ENCODE measurements at places on chromosomes 12 and 14.

- DNase-seq = no peak
Measured at GRCh38 chr12:101826766-101827368, 3.9 kb downstream of the GNPTAB start.

DNA sequence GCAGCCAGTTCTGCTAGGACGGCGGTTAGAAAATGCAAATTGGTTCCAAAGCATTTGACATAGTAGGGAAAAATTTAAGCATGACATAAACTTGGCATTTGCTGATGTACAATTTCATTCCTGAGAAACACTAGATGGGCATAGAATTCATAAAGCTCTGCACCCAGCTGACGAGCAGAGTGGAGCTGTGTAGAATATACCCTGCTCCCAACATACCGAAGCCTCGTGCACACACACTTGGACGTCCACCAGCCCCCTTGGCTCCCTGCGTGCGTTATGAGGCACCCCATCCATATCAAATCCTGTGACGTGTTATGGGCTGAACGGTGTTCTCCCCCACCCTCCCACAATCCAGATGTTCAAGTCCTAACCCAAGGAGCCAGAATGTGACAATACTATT lies 65.4 kb downstream of the CLMN start:
- DNase-seq = no peak

GRCh38 chr14:82642425-82642824 lies 1108.8 kb upstream of the SEL1L start:
- no peak for DNase-seq

GRCh38 chr14:92108345-92109254 lies 2.2 kb upstream of the ATXN3 start:
- no peak for DNase-seq

GRCh38 chr14:59159169-59159568 lies 29.3 kb upstream of the DAAM1 start:
- DNase-seq = no peak

- no peak for DNase-seq
Measured at GRCh38 chr12:105947906-105948305, 190.8 kb downstream of the NUAK1 start.

DNA sequence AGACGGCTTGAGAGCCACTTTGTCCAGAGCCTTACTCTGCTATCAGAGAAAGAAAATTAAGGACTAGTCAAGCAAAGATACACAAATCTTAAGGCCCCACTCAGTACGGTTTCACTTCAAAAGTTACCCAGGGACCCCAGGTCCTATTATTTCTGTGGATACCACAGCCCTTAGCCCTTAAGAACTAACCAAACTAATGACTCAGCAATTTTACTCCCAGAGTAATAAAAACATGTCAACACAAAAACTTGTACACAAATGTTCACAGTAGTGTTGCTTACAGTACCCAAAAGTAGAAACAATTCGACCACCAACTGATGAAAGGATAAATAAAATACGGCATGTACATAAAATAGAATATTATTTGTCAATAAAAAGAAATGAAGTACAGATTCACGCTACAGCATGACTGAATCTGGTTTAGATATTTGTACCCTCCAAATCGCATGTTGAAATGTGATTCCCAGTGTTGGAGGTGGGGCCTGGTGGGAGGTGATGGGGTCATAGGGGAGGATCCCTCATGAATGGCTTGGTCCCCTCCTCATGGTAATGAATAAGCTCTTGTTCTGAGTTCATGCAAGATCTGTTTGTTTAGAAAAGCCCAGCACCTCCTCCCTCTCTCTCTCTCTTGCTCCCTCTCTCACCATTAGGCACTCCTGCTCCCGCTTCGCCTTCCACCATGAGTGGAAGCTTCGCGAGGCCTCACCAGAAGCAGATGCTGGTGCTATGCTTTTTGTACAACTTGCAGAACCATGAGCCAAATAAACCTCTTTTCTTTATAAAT lies 30.5 kb downstream of the AREL1 start:
- DNase-seq = no peak

- DNase-seq = no peak
Measured at GRCh38 chr14:96051231-96051630, 12.1 kb downstream of the C14orf132 start.

GRCh38 chr12:49863946-49864797 lies 21.3 kb upstream of the BCDIN3D start:
- DNase-seq = no peak

GRCh38 chr14:24151404-24152080 lies 4.2 kb downstream of the RNF31 start:
- no peak for DNase-seq

GRCh38 chr12:45257185-45257930 lies 41.5 kb downstream of the ANO6 start:
- DNase-seq = no peak

- DNase-seq = no peak
Measured at GRCh38 chr12:118259079-118259478, 113.6 kb downstream of the TAOK3 start.

- peak; percentile 10 for DNase-seq
Measured at GRCh38 chr12:12715459-12716150, 1.6 kb upstream of the CDKN1B start.

DNA sequence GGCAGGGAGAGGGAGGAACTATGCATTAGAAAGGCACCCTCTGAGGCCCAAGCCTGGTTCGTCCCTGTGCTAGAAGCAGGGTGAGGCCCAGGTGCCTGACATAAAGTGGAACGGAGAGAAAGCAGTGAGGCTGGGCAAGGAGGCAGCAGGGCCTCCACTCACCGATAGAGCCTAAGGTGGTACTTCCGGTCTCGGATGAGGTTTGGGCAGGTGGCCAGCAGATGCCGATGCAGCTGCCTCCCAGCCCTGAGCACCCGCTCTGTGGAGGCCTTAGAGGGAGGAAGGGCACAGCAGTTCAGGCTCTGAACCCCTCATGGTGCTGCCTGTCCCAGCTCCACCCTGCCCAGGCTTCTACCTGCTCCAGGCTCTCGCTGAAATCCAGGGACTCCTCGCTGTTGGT lies 7.1 kb downstream of the RAPGEF3 start:
- no peak for DNase-seq

- DNase-seq = no peak
Measured at GRCh38 chr12:130829391-130830245, 9.4 kb downstream of the STX2 start.

DNA sequence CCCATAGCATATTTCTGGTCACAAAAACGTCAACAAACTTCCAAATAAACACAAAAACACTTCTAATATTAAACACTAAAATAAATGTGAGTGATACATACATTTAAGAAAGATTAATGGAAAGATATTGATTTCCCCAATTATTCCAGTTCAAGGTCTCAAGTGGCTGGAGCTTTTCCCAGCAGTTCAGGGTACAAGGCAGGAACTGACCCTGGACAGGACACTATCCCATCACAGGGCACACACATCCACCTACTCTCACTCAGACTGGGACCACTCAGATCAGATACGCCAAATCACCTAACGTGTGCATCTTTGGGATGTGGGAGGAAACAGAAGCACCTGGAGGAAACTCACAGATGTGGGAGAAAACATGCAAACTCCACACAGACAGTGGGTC lies 50.4 kb downstream of the GCH1 start:
- no peak for DNase-seq

- no peak for DNase-seq
Measured at GRCh38 chr12:86257134-86257533, 943 bp upstream of the MGAT4C start.

DNA sequence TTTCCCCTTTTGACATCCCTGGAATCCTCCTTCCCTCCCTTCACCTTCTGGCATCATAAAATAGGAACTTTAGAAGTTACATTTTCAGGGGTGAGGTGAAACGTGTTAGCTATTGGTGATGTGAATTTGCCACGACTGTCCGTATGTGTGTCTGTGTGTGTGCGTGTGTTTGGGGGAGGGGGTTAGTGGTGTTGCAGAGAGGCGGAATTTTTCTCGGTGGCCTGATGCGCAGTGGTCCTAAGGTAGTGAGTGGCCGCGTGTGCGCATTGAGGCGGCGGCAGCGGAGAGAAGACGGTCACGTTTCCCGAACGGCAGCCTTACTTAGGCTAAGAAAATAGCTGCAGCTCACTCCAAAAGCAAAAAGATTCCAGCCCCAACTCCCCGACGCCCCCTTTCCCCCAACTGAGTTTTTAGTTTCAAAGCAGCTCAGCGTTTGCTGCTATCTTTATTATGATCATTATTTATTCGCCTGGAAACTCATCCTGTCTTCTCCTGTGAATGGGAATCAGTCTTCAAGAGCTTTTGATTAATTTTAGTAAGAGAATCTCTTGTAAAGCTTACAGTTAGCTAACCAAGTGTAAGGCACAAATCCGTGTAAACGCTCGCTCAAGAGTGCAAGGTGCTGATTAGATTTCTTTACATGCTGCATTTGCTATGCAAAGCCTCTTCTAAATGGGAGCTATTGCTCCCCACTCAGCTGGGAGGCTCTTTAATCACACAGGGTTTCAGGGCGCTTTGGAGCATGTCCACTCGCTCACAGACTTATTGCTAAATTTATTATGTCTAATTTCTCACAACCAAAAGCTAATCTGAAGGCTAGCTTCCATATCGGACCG lies 4.7 kb downstream of the FLRT2 start:
- DNase-seq = no peak

- no peak for DNase-seq
Measured at GRCh38 chr12:11105546-11105945, 13.4 kb upstream of the TAS2R43 start.

DNA sequence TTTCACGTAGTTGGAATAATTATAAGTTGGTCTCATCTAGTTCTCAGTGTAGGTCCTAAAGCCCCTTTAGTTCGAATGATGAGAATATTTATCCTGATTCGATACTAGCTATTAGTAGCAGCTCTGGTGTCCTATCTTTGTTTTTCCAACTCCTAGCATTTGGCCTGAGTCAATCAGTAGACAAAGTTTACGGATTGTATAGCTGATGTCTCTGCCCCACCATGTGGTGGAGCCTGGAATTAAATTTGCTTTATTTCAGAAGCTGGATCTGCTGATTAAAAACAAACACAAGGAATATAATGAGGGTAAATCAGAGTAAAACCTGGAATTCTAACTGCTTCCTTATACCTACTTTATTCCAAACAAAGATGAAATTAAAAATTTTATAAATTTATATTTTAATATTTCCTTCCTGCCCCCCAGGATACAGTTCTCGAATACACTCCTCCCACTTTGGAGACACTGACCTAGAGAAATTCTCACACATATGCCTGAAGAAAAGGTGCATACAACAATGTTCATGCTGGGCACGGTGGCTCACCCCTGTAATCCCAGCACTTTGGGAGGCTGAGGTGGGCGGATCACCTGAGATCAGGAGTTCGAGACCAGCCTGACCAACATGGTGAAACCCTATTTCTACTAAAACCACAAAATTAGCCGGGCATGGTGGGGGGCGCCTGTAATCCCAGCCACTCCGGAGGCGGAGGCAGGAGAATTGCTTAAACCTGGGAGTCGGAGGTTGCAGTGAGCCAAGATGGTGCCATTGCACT lies 7.6 kb upstream of the BRMS1L start:
- DNase-seq = peak; percentile 75

GRCh38 chr12:68915055-68915454 lies 17.9 kb downstream of the CPM start:
- DNase-seq = no peak

- no peak for DNase-seq
Measured at GRCh38 chr14:24817212-24818057, 183.4 kb upstream of the GZMB start.

DNA sequence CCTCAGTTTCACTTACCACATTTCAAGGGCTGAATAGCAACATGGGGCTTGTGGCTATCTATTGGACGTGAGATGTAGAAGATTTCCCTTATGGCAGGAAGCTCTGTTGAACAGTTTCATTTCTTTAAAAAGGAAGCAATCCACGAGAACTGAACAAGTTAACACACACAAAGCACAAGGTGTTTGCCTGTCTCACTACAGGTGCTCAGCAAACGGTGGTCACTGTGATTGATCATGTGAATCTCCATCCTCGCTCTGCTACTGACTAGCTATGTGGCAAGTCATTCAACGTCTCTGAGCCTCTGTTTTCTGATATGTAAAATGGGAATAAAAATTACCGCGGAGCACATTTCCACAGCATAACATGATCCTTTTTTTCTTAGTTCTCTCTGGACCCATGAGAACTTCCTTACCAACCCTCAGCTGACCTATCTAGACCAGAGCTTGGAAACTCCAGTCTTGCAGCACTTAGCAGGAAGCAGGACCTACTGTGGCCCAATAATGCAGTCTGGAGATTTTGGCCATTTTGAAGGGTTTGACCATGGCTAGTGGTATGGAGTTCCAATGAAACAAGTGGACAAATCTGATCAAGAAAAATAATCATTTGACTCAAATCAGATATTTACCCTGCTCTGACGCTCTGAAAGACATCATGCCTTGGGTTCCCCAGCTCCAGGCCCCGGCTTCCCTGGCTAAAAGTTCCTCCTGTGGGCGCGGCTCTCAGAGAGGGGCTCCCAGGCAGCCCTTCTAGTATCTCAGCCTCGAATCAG lies 278.8 kb downstream of the ZFP36L1 start:
- DNase-seq = no peak

Data from NCI-H2029 treated with DMSO at 0.1 percent for 48 hours (cell line).